CD4-positive, alpha-beta T cell (primary cell): ENCODE measurements at places on chromosomes 6 and 20. TPM values are rescaled to one million over a fixed set of nuclear protein-coding genes. Genes with fewer than 3 reads are reported as not detected.

SLC22A23 gene
- total RNA-seq: 13.6 TPM

PNLDC1 gene
- not detected for total RNA-seq

DNA sequence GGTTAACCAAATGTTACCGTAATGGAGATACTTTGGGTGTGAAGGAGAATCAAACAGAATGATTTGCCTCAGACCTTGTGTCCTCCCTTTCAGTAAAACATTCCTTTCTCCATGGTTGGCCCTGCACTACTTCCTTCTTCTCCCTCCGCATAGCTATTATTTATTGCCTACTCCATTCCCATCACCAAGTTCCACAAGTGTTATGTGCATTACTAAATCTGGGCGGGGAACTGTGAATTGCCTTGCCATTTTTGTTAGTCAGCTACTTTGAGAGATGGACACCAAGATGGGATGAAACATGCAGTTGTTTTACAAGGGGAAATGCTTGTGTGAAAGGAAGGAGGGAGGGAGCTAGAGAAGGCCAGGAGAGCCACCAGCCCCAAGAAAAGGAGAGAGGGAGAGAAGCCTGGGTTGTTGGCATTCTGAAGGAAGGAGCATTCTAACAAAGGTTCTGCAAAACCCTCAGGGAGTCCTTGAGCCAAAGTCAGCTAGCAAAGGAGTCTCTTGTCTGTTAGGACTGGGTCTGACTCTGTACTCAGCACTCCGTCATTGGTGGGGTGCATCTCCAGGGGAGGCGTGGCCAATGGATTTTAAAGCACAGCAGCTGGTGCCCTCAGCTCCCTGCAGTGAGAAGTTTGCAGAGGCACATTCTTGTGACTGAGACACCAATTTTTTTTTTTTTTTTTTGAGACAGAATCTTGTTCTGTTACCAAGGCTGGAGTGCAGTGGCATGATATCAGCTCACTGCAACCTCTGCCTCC is 83.6 kb upstream of the CHD6 start:
- H3K36me3 ChIP-seq: no peaks in the 10 kb centered on the region
- no peak overlapping the region for H3K27ac ChIP-seq
- no peaks in the 10 kb centered on the region for H3K27me3 ChIP-seq
- H3K4me1 ChIP-seq: no peaks in the 10 kb centered on the region

DNA sequence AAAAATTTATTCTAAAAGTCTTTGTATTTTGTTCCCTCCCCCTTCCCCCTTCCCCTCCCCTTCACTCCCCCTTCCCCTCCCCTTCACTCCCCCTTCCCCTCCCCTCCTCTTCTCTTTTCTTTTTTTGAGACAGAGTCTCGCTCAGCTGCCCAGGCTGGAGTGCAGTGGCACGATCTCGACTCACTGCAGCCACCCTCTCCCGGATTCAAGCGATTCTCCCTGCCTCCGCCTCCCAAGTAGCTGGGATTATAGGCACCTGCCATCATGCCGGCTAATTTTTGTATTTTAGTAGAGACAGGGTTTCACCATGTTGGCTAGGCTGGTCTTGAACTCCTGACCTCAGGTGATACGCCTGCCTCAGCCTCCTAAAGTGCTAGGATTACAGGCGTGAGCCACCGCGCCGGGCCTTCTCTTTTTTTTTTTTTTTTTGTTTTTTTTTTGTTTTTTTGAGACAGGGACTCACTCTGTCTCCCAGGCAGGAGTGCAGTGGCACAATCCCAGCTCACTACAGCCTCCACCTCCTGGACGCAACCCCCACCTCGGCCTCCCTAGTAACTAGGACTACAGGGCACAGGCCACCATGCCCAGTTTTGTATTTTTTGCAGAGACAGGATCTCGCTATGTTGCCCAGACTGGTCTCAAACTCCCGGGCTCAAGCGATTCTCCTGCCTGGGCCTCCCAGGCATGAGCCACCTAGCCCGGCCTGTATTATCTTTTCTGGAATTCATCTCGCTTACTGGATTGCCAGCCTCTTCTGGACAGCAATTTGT is 1.1 kb upstream of the AFG1L start:
- H3K36me3 ChIP-seq: no peaks in the 10 kb centered on the region
- DNase-seq: peak; percentile 23
- H3K27ac ChIP-seq: no peak overlapping the region
- peak overlapping the region; percentile 91 for H3K4me3 ChIP-seq
- H3K27me3 ChIP-seq: no peaks in the 10 kb centered on the region
- peaks cover 17% of the 10 kb centered on the region for H3K4me1 ChIP-seq

DNA sequence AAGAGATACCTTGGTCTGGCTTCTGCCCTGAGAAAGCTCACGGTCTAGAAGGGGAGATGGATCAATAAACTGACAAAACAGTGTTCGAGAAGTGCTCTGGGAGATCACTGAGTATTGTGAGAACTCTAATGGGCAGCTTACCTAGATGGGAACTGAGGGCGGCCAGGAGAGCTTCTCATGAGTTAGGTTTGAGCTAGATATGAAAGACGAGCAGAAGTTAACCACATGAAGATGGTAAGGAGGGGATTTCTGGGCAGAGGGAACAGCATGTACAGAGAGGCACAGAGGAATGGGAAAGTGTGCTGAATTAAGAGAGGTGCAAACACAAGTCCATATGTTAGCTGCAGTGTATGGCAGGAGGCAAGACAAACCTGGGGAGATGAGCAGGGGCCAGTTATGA is 11.9 kb downstream of the ZFAND3 start:
- H3K4me1 ChIP-seq: peaks cover 9% of the 10 kb centered on the region
- H3K36me3 ChIP-seq: peaks cover 3% of the 10 kb centered on the region
- H3K27ac ChIP-seq: no peak overlapping the region
- no peak overlapping the region for H3K4me3 ChIP-seq

- H3K4me3 ChIP-seq: no peak overlapping the region
- H3K4me1 ChIP-seq: peaks cover 5% of the 10 kb centered on the region
- no peaks in the 10 kb centered on the region for H3K27me3 ChIP-seq
- DNase-seq: peak; percentile 23
Measured at GRCh38 chr6:166989427-166990032, 9.7 kb upstream of the CEP43 start.

DNA sequence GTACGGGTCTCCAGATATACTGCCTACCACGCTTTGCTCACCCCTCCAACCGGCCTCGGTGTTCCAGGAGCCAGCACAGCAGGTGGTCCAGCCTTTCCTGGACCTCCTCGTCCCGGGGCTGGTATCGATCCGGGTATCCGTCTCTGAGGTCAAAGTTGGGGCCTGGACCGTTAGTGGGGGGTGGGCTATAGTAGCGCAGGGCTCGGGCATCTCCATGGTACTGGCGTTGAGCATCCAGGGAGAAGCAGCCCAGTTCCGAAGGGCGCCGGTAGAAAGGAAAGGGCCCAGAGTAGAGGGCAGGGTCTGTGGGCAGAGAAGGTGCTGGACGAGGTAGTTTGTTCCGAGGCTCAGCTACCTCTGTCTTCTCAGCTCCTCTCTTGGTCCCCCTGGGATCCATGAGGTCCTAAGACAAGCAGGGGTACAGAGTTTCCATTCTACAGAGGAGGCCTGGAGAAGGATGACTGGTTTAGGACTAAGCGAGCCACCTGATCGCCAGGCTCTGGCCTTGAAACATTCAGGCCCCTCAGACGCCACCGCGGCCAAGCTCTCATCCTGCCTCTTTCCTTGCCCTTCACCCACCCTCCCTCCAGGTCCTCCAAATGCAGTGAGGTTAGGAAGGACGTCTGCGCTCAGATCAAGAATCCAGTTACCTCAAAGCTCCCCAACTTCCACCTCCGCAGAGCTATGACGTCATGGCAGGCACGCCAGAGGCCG is 502 bp downstream of the DXO start:
- H3K27me3 ChIP-seq: no peaks in the 10 kb centered on the region
- peak overlapping the region; percentile 100 for H3K27ac ChIP-seq
- H3K4me3 ChIP-seq: peak overlapping the region; percentile 84
- H3K36me3 ChIP-seq: peaks cover 42% of the 10 kb centered on the region
- DNase-seq: no peak

- H3K4me3 ChIP-seq: no peak overlapping the region
- DNase-seq: no peak
- peaks cover 64% of the 10 kb centered on the region for H3K4me1 ChIP-seq
- peaks cover 25% of the 10 kb centered on the region for H3K36me3 ChIP-seq
Measured at GRCh38 chr6:158718461-158719046, 68.7 kb downstream of the SYTL3 start.

GRCh38 chr20:16005021-16005914 is 568.0 kb downstream of the KIF16B start:
- no peak overlapping the region for H3K27ac ChIP-seq
- H3K4me3 ChIP-seq: no peak overlapping the region
- DNase-seq: no peak
- no peaks in the 10 kb centered on the region for H3K27me3 ChIP-seq

GRCh38 chr6:149896491-149896890 is 1.4 kb downstream of the RAET1E start:
- H3K36me3 ChIP-seq: no peaks in the 10 kb centered on the region
- H3K27me3 ChIP-seq: no peaks in the 10 kb centered on the region
- H3K27ac ChIP-seq: no peak overlapping the region
- DNase-seq: no peak
- H3K4me3 ChIP-seq: no peak overlapping the region
